Fibroblast of skin of left biceps (primary cell): ENCODE measurements at places on chromosomes 4 and X.

GRCh38 chr4:80685214-80685613 is 345.3 kb upstream of the BMP3 start:
- no peak for DNase-seq

GRCh38 chr4:76751612-76752343 is 146.2 kb downstream of the SOWAHB start:
- no peak for DNase-seq

DNA sequence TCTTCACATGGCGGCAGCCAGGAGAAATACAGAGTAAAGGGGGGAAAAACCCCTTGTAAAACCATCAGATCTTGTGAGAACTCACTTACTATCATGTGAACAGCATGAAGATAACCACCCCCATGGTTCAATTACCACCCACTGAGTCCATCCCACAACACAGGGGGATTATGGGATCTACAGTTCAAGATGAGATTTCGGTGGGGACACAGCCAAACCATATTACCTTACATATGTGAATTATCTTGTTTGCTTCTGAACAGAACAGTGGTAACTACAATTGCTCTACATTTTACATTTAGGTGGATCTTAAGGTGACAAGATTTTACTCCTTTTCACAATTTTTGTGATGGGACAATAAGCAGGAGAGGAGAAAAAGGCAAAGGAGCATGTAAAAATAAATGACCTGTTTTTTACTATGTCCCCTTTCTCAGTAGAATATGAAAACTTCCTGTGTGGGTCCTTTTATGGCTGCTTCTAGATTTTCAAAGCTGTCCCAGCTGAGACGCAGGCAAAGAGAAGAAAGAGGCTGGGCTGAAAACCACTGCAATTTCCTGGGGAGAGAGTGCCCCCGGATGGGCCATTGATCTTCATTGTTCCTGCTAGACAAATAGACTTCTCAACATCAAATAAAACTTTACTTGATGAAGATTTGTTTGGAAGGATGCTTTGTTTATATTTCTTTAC is 45.9 kb upstream of the PGM2 start:
- DNase-seq, result no peak

- peak; percentile 76 for DNase-seq
These were observed 76.7 kb downstream of the WWC2 start for GRCh38 chr4:183175631-183176232.

- DNase-seq, result no peak
These were observed 13.3 kb upstream of the DYNLT3 start for GRCh38 chrX:37860721-37861120.

DNA sequence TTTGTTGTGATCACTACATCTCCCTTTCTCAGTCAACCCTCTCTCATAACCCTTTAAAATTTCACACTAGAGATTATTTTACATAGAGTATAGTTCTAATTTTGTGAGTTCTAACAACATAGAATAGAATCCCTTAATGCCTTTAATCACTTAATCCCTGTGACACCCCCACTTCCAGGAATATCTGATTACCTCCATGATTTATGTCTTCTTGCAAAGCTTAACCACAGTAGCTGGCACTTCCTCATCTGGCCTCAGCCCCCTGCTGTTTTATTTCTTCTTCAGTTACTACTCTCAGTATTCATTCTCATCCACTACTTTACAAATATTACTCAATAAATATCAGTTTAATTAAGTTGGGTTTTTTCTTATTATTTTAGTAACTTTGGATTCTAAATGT is 340.9 kb downstream of the CENPC start:
- no peak for DNase-seq

DNA sequence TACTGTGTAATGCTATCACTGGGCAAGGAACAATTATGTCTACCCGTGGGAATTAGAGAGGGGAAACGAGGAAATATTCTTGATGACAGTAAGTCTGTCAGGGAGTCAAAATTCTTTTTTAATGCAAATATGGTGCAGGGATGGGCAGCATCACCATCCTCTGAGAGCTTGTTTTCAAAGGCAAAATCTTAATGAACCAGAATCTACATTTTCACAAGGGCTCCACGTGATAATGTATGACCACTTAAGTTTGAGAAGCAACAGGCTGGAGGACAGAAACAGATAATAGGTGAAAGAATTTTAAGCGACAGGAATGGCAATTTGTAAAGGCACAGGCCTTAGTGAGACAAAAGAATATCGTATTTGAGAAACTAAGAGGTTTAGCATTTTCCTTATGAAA is 63.4 kb downstream of the CLOCK start:
- no peak for DNase-seq

- no peak for DNase-seq
These were observed 109.2 kb upstream of the OTUD4 start for GRCh38 chr4:145289403-145290076.

DNA sequence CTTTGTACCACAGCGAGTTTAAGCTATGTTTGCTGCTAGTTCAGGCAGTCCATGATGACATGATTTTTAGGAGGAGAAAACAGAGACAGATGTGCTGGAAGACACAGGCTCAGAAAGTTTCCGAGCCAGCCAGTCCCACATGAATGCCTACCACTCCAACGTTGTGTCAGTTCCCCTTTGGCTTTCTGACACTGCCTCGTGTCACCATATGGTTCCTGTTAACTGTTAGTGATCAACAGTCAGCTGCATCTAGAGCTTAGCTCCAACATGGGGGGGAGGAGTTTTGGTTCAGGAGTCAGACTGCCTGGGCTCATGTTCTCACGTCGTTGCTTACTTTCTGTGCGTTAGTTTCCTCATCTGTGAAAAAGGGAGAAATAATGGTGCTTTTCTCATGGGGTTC is 343.7 kb downstream of the MID1IP1 start:
- DNase-seq, result no peak

DNA sequence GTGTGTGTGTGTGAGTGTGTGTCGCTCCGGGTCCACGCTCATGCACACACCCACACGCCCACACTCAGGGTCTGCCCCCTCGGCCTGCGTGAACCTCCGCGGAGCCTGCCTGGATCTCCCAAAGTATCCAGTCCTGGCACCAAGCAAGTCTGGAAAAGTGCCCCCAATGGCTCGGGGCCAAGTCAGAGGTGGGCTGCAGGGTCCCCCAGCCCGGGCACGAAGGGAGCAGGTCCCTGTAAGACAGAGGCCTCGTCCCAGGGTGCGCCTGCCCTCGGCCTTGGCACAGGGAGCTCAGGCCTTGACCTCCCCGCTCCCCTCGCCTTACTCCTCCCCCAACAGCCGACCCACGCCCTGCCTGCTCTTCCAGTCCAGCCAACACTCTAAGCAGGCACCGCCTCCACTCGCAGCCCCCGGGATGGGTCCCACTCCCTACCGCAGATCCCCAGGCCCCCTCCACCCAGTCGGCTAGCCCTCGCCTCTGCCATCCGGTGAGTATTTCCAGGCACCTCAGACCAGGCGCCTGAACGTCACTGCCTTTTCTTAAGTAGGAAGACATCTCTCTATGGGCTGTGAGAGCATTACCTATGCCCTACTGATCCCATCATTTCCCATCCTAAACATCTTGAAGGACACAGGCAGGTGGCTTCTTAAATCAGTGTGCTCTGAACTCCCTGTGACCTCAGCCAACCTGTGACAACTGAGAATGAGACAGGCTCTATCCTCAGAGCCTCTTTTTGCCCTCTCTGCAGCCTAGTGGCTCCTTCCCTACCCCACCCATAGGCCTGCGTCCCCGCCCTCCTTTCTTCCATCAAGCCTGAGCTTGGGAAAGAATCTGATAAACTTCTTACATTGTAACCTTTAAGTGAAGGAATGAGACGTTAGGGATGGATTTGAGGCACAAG is 704 bp downstream of the FAM114A1 start:
- no peak for DNase-seq

GRCh38 chrX:102491766-102492165 is 20.2 kb upstream of the TCP11X2 start:
- DNase-seq, result no peak
